ENCODE measurements at places on chromosomes 16 and 17.

- no peak for DNase-seq
Observed at GRCh38 chr17:35554668-35555067, 6.0 kb downstream of the SLFN14 start.

DNA sequence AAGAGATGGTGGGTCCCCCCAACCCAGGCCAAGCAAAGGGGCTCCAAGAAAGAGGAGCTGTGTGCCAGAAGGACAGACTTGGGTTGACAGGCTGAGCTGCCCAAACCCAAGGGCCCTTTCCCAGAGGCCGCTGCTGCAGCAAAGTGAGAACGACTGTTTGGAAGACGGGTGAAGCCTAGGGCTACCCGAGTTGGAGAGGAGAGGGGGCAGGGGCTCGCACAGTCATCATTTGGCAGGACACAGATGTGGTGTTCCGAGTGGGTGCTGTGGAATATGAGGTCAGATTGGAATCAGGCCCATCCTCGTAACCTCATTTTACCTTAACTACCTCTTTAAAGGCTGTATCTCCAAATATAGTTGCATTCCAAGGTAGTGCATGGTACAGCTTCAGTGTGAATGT lies 5.3 kb upstream of the MFAP4 start:
- no peak for DNase-seq

GRCh38 chr17:44556166-44556831 lies 985 bp upstream of the FZD2 start:
- peak; percentile 18 for DNase-seq

- no peak for DNase-seq
Observed at GRCh38 chr16:50967827-50968612, 183.1 kb downstream of the SALL1 start.

GRCh38 chr17:39772987-39773934 lies 35.5 kb downstream of the GRB7 start:
- DNase-seq, result no peak

DNA sequence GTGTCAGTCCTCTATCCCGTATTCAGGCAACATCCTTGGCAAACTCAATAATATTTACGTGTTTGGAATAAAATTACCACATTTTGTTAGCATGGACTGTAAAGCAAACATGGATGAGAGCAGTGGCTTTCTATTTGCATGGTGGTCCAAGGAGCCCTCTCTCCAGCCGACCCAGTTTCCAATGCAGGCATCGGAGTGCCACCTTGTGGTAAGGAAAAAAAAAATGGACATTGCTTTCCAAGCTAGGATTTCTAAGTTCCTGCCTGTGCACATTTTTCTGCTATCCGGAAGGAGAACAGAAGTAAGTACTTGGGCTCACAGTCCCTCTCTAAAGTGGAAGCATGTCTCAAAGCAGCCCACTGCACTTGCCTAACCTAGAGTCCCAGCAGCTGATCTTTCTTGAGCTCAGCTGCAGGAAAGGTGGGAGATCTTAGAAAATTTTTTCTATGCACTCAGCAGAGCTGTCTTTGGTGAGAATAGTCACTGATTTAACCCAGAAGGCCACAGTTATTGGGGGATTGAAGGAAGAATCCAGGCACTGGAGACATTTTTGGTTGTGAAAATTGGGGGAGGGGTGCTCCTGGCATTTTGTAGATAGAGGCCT lies 46.0 kb upstream of the ERCC4 start:
- DNase-seq, result no peak

DNA sequence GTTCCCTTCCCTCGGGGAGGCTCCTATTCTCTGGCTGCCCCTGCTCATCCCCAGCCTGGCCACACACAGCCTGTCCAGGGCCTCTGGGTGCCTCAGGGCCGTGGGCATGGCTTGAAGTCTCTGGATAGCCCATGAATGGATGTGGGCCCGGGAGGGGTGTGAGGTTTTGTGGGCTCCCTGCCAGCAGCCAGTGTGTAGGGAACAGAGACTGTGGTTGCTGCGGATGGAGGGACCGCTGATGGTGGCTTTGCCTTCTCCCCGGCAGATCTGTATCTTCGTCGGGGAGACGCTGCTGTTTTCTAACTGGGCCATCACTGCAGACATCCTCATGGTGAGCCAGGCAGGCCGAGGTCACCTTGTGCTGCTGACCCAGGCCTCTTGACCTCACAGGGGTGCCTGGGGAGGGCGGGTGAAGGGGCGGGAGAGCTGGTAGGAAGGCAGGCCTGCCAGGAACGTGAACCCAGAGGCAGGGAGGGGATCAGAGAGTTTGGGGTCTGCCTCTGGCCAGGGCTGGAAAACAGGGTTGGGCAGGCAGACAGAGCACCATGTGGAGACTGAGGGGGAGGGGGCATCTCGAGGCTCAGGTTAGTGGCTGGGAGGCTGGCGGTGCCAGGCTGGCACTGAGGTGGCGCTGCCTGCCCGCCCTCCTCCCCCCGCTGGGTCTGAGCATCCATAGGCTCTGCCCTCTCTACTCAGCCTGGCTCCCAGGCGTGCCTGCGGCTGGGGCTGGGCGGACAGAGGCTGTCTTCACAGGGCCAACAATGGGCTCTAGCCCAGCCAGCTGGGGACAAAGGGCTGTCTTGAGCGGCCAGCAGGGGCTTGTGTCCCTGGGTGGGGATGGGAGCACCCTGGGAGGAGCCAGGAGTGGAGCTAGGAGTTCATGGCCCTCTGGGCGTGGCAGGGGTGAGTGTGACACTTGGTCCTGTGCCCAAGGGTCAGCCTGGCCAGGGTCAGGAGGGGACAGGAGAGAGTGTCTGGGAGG lies 21.4 kb downstream of the MYBBP1A start:
- no peak for DNase-seq

DNA sequence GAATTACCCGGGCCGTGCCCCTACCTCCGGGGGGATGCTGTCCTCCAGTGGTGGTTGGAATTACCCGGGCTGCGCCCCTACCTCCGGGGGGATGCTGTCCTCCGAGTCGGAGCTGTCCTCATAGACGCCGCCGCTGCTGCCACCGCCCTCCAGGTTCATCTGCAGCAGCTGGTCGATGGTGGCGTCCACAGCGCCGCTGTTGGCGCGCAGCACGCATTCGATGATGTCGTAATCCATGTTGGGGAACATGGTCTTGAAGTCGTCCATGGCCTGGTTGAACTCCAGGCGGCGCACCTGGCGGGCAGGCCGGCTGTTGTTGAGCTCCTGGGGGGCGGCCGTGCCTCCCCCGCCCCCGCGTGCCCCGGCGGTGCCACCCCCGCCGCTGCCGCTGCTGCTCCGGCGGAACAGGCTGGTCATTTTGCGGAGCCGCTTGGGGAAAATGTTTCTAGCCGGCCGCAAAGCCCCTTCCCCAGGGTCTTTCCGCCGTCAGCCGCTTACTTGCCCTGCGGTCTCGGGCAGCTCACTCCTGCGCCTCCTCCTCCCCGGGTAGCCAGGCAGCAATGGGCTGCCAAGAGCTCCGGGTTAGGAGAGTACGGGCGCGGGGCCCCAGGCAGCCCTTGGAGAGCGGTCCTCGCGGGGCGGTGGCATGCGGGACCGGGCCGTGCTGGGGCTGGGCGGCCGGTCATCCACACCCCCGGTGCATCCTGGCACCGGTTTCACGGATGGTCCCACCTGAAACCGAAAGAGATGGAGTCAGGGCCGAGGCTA lies 35.5 kb upstream of the MRPS23 start:
- no peak for DNase-seq

DNA sequence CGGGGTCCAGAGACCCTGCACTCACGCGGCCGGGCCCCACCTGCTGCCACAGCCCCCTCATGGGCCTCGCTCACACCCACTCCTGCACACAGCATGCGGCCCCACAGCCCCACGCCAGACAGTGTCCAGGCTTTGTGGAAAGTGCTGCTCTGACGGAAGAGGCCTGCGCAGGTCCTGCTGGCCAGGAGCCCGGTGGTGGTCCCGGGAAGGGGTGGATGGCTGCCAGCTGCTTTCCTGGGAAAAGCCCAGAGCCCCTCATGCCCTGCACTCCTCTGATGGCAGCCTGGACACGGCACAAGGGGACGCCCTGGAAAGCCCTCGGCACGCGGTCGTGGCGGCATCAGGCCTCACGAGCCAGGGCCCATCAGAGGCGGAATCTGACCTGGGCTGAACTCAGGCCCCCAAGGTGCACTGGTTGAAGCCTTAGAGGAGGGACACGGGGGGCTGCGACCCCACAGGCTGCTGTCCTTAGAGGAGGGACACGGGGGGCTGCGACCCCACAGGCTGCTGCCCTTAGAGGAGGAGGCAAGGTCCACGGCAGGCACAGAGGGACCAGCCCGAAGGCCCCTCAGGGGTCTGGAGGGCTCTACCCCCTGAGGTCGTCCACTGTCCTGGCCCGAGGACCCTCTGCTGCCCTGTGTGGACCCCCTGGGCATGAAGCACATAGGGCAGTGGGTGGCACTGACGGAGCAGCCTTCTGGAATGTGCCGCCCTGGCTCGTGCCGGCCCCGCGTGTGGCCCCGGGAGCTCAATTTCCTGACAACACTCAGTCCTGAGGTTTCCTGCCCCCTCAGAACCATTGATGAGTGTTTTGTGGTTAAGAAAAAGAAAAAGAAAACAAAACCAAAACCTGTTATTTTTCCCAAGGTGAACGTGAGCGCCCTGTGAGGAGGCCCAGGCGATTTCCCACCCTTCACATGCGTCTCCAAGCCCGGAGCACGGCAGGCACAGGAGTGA lies 22.1 kb downstream of the SOX8 start:
- no peak for DNase-seq

DNA sequence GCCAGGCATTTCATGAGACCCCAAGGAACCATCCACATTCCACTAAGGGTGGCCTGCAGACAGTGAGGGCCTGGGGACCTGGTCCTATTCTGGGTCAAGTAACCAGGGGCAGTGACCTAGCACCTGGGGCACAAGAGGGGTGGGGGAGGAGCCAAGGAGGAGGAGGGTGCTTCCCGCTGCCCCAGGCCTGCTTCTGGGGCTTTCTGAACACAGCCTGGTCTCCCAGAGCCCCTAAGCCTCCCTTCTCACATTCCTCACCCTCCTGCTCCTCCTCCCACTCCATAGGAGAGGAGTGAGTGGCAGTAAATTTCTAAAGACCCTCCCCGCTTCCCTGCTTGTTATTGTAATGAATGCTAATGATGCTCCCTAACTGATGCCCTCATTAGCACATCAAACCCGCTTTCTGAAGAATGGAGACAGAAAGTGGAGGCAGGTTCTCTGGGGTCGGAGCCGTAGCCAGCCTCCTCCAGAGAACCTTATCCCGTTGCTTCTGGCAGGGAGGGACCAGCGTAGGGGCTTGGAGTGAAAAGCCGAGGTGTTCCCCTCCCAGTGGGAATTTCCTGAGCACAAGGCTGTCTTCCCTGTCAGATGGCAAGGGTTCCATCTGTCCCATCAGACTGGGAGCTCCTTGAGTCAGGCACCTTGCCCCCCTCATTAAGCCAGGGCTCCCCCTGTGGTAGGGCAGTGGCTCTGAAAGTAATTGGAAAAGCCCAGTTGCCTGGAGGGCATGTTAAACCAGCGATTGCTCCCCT lies 3.7 kb upstream of the SRCIN1 start:
- DNase-seq, result no peak

GRCh38 chr16:12721841-12722421 lies 81.8 kb downstream of the CPPED1 start:
- DNase-seq, result no peak

DNA sequence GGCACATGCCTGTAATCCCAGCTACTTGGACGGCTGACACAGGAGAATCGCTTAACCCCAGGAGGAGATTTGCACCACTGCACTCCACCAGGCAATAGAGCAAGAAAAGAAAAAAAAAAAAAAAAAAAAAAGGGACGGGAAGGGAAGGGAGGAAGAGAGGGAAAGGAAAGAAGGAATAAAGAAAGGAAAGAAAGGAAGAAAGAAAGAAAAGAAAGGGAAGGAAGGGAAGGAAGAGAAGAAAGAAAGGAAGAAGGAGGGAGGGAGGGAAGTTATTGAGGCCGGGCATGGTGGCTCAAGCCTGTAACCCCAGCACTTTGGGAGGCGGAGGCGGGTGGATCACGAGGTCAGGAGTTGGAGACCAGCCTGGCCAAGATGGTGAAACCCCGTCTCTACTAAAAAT lies 50.4 kb upstream of the STAC2 start:
- no peak for DNase-seq

DNA sequence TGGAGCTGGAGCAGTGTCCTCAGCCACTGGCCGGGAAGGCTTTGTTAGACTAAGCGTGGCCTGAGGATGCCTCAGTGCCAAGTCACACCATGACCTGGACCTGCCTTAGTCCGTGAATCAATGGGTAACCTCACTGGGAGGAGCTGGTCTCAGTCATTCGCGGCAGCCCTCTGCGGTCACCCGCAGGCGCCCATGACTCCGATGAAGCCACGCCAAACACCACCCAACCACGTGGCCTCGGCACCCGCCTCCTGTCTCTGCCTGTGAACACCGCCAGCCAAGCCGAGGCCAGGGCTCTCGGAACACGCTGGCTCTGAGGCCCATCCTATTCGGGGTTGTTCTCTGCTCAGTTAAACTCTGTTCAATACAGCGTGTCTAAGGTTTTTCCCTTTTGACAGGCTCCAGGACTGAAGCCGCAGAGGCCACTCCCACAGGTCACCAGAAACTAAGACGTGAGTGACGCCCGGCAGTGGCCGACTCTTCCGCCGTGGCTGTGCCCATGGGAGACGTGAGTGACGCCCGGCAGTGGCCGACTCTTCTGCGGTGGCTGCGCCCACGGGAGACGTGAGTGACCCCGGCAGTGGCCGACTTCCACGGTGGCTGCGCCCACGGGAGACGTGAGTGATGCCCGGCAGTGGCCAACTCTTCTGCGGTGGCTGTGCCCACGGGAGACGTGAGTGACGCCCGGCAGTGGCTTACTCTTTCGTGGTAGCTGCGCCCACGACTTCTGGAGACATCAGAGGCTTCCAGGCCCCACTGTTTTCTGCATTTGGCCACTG lies 16.8 kb upstream of the PABPN1L start:
- no peak for DNase-seq

- no peak for DNase-seq
Observed at GRCh38 chr17:7023576-7024401, 939 bp downstream of the BCL6B start.

- DNase-seq, result no peak
Observed at GRCh38 chr16:10949424-10949970, 5.1 kb downstream of the CLEC16A start.

- DNase-seq, result peak; percentile 31
Observed at GRCh38 chr16:67169642-67170167, 633 bp upstream of the NOL3 start.

DNA sequence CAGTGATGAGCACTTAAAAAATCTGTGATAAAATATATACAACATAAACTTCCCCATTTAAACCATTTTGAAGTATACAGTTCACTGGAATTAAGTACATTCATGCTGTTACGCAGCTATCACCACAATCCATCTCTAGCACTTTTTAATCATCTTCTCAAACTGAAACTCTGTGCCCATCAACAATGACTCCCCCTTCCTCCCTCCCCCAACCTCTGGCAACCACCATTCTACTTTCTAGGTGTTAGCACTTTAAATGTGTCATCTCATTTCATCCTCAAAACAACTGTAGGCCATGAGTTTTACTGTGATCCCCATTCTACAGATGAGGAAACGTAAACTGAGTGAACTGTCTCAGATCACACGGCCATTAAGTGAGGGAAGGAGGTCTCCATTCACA lies 13.8 kb upstream of the TMEM98 start:
- DNase-seq, result no peak
